ENCODE measurements at places on chromosomes 1 and 21. TPM values are rescaled to one million over a fixed set of nuclear protein-coding genes. Genes with fewer than 3 reads are reported as not detected.

DNA sequence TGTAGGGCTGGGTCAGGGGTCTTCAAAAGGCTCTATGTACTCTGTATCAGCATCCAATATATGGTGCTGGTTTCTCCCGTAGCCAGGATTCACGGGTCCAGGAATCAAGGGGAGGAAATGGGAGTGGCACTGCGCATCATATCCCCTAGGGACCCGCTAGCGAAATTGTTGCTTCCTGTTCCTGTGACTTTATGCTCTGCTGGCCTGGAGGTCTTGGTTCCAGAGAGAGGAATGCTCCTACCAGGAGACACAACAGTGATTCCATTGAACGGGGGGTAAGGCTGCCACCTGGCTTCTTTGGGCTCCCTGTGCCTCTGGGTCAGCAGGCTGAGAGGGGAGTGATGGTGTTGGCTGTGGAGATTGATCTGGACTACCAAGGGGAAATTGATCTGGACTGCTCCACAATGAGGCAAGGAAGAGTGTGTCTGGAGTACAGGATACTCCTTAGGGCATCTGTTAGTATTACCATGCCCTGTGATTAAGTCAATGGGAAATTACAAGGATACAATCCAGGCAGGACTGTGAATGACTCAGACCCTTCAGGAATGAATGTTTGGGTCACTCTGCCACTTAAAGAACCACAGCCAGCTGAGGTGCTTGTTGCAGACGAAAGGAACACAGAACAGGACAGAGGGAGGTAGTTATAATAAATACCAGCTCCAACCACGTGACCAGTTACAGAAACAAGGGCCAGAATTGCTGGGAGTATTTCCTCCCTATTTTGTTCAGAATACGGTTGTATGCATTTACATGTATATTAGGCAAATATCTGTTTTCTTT, 10.2 kb downstream of the SPSB1 start:
- DNase-seq, result peak; percentile 97

GRCh38 chr1:93963585-93963984, 54.4 kb upstream of the GCLM start:
- no peak for DNase-seq

DNA sequence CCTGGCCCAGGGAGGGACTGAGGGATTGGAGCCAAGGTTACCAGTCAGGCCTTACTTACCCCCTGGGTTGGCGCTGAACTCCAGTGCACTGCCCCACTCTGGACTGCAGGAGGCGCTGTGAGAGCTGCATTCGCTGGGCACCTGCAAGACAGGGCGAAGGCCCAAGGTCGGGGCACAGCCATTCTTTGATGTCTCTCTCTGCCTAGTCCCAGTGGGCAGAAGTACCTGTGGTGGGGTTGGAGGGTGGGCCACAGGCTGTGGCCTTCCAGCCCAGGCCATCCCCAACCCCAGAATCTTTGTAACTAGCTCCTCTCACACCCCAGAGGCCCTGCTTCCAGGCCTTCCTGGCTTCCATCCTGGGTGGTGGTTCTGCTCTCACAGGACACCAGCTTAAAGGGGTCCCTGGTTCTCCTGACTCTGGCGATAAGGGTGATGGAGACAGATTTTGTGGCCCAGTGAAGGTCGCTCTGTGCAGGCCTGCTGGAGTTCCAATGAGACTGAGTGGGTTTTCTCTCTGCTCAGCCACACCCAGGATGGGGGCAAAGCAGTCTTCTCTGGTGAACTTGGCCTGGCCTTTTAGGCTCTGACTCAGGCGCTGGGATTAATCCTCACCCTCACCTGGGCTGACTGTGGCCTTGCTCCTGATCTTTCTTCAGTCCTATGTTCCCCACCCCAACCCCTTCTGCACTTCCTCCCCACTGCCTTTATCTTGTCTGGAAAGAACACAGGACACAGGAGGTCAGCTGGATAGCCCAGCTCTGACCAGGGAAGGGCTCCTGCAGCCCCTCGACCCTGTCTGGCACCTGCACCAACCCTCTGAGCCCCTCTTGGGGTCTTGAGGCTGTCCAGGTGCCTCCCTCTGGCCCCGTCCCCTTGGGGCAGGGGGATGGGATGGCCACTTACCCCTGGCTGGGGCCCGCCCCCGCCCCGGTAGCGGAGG, 954 bp downstream of the MYOG start:
- DNase-seq, result no peak

DNA sequence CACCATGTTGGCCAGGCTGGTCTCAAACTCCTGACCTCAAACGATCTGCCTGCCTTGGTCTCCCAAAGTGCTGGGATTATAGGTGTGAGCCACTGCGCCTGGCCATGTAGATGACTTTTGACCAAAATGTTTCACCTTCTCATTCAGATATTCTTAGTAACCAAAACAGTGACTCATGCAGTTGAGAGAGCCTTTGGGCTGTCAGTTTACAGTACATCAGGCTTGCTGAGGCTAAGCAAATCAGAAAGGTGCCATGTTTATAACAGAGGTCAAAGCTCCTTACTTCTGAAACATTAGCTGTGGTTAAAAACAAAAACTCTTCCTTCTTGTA, 21.0 kb downstream of the CNIH4 start:
- peak; percentile 84 for DNase-seq

The OR1C1 gene
- total RNA-seq, result not detected

The TMEM82 gene
- total RNA-seq, result not detected

The NEK7 gene
- total RNA-seq, result 297 TPM

The PLCH2 gene
- total RNA-seq, result 0.28 TPM

The PSEN2 gene
- total RNA-seq, result 20.0 TPM

All from IMR-90 (cell line).